Epithelial cell of proximal tubule (primary cell): ENCODE measurements at places on chromosomes 11 and 22. TPM values are rescaled to one million over a fixed set of nuclear protein-coding genes. Genes with fewer than 3 reads are reported as not detected.
A peak's percentile ranks its signal among the peaks of the same experiment; 100 is the strongest.

- DNase-seq = peak; percentile 7
Measured at GRCh38 chr11:129117595-129118350, 74.4 kb downstream of the ARHGAP32 start.

- no peak for DNase-seq
Measured at GRCh38 chr11:3834664-3835461, 5.9 kb downstream of the RHOG start.

DNA sequence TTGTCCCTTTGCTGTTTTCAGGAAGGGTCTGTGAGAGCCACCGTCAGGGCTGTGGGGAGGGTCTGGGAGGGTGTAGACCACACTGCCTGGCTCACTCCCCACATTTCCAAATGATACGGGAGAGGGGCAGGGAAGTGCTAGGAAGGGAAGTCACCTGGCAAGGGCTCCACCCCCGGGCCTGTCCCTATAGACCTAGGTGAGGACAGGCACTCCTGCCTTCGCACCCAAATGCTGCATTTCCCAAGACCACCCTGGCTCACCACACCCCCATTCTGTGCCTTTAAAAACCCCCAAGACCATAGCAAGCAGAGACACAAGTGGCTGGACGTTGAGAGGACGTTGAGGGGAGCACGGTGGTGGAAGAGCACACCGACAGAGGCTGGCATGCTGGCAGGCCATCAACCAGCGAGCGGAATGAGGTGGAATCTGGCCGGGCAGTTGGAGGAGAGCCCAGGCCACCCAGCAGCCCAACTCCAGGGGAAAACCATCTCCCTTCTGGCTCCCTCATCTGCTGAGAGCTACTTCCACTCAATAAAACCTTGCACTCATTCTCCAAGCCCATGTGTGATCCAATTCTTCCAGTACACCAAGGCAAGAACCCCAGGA lies 45.7 kb downstream of the GNB1L start:
- DNase-seq = no peak

DNA sequence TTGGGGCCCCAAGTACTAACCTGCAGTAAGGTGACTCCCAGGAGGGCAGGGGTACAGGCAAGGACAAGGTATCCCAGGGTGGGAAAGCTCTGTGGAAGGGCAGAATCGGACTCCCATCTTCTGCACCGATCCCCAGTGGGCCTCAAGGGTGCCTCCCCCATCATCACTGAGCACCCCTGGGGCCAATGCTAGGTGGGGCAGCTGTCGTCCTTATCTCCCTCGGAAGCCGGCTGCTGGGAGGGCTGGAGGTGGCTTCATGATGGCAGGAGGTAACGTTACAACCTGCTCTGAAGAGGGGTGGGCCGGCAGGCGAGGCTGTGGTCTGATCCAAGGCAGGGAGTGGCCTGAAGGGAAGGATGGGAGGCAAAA lies 87.6 kb upstream of the LINC01488 start:
- DNase-seq = no peak

DNA sequence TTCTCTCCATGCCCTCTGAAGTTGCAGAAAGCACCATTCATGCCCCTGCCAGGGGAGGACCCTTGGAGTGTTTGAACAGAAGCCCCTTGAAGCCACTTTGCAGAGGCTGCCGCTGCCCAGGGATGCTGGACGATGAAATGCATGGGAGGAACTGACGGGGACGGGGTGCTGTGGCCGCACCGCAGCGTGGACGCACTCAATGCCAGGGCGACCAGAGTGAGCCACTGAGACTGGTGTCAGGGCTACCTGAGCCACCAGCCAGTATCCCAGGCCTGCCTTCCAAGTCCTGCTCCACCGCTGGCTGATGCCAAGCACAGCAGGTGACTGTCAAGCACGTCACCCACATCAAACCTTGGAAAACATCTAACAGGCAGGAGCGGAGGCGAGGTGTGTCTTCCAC lies 17.6 kb downstream of the PHF21B start:
- no peak for DNase-seq

- no peak for DNase-seq
Measured at GRCh38 chr11:130473795-130474377, 25.4 kb downstream of the ADAMTS15 start.

- DNase-seq = peak; percentile 41
Measured at GRCh38 chr11:80031014-80031600, 590.3 kb upstream of the TENM4 start.

Gene TSGA10IP
- total RNA-seq = not detected in 2 replicates

Gene DKK3
- 54.5 and 133 TPM in 2 replicates for total RNA-seq

Gene CRYAB
- total RNA-seq = 5.9 and 25.8 TPM in 2 replicates
